Fibroblast of skin of right biceps (primary cell): ENCODE measurements at places on chromosomes 11 and 22.

DNA sequence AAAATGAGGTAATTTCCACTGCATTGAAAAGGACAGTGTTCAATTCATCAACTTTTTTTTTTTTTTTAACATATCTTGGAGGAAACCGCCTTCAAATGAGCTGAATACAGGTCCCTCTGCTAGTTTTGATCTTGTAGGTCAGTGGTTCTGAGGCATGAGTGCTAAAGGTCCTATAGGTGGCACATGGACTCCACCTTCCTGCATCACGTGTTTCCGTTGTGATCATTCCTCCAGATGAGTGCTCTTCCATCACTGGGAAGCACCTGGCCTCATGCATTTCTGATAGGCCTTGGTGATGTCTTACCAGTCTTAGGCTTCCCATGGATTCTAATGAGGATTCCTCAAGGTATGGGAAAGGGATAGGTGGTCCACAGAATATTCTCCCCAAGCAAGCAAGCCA is 37.8 kb downstream of the FDX1 start:
- DNase-seq, result no peak

- DNase-seq, result no peak
These were observed 396.7 kb downstream of the BUD13 start for GRCh38 chr11:116376054-116376453.

DNA sequence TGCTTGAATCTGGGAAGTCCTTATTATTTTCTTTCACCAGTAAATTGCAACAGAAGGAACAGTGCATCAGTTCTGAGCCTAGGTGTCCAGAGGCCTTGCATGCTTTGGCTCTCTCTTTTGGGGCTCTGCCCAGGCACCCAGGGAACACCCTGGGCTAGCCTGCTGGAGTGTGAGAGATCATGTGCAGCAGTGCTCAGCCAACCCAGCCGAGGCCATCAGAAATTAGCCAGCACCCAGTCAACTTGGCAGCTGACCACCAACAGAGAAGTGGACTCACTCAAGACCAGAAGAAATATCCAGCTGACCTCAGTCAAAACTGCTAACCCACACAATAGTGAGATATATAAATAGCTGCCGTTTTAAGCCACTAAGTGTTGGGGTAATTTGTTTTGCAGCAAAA is 11.2 kb upstream of the P4HA3 start:
- DNase-seq, result no peak

- DNase-seq, result peak; percentile 77
These were observed 801 bp upstream of the TXNRD2 start for GRCh38 chr22:19942157-19943081.

GRCh38 chr11:58999291-58999680 is 60.0 kb downstream of the GLYATL1 start:
- DNase-seq, result no peak

GRCh38 chr11:122883646-122883979 is 1.1 kb downstream of the JHY start:
- DNase-seq, result peak; percentile 91

- peak; percentile 17 for DNase-seq
These were observed 6.3 kb upstream of the SLC1A2 start for GRCh38 chr11:35425603-35426212.

GRCh38 chr11:95720195-95720594 is 69.4 kb downstream of the FAM76B start:
- DNase-seq, result no peak
